ENCODE measurements at places on chromosomes 6 and 20.

GRCh38 chr6:2817903-2818443, 23.7 kb downstream of the SERPINB1 start:
- DNase-seq = peak; percentile 69

- DNase-seq = peak; percentile 58
Measured at GRCh38 chr20:13017235-13017634, 8.5 kb downstream of the SPTLC3 start.

GRCh38 chr6:53805725-53806124, 10.9 kb downstream of the LRRC1 start:
- no peak for DNase-seq

DNA sequence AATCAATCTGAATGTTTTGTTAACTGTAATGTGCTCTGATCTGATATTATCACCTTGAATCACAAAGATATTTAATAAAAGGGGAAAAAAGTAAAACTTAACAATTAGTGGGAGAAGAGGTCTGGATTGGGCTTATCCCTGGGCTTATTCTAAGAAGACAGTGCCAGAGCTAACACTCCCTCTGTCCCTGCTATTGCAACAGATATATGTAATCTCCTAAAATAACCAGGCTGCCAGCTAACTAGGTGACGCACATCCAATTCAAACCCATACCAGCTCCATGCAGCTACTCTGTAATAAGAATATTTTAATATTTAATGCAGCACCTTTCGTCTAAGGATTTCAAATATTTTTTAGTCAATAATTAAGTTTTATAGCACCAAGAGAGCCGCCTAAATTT, 330.1 kb upstream of the MARCKS start:
- DNase-seq = no peak

DNA sequence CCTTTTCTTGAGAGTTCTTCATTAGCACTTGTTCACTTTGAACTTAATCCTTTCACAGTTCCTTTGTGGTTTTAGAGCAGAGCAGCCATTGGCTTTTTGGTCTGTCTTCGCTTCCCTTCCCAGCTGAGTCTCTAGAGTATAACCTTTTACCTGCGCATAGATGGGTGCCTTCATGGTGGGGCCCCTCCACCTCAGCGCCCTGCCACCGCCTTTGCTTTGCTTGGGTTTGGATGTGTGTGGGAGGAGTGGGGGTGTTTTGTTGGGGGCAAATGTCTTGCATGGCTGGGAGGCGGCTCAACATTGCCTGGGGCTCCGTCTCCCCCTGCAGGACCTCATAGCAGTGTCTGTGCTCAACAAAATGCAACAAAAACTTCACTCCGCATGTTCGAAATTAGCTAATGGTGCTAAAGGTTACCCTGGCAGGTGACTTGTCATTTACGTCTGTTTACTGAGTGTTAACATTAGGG, 11.9 kb downstream of the PYGB start:
- no peak for DNase-seq

GRCh38 chr20:23403751-23404150, 17.5 kb downstream of the NAPB start:
- DNase-seq = peak; percentile 19

Measured in fibroblast of pulmonary artery (primary cell).